ENCODE measurements at places on chromosomes 5 and 9.

- DNase-seq, result peak; percentile 80
Observed at GRCh38 chr9:110141227-110141793, 66.6 kb downstream of the C9orf152 start.

- DNase-seq, result no peak
Observed at GRCh38 chr5:102666164-102666946, 88.8 kb upstream of the PAM start.

DNA sequence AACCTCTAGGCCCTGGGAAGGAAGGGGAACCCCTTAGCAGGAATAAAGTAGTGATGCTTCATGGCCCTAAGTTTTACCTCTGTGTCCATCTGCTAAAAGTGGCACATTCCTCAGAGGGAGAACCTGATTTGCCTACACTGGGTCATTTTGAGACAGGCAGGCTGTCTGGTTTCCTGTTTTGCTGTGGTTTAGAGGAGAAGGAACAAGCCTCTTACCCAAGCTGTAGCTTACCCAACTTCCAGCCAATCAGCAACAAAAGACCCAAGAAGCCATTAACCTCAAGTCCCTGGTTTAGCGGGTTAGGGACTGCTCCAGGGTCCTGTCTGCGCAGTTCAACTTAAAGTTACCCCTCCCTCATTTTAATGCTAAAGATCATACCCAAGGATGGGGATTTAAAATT is 411.0 kb downstream of the MAT2B start:
- DNase-seq, result no peak

GRCh38 chr5:168530621-168531150 is 1.6 kb downstream of the FBLL1 start:
- no peak for DNase-seq

GRCh38 chr5:145937432-145938250 is 1.3 kb downstream of the SH3RF2 start:
- DNase-seq, result no peak

DNA sequence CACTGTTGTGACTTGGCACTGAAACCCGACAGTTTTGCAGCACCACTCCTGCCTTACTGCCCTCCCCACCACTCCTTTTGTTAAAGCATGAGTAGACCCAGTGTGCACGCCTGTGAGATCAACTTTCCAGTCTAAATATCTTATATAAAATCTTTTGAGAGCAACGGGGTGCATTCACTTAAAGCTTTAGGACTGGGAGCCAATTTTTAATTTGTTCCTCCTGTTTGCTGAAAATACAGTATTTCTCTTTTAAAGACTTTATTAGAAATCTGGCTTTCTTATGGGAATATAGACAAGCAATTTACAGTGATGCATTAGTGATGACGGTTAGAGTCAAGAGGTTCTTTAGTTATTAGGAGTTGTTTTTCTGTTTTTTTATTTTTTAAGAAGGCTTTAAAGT is 397.5 kb downstream of the TMEM167A start:
- DNase-seq, result no peak

GRCh38 chr5:14873093-14873492 is 1.5 kb upstream of the ANKH start:
- no peak for DNase-seq

DNA sequence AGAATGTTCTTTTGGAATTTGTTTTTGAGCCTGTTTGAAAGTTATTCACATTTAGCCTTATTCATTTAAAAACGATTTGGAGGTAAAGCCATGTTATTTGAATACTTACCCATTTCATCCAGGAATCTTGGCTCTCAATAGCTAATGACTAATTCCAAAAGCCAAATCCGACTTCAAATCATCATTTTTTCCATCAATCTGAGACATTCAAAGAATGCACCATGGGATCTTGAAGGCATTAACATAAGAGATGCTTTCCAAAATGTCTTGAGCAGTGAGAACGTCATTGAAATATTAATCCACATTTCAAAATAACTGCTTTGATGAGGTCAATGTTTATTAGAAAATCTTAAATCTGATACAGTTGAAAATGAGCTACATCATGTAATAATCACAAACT is 617.0 kb upstream of the RORB start:
- DNase-seq, result no peak

GRCh38 chr5:10812218-10812617 is 51.2 kb upstream of the DAP start:
- DNase-seq, result no peak

DNA sequence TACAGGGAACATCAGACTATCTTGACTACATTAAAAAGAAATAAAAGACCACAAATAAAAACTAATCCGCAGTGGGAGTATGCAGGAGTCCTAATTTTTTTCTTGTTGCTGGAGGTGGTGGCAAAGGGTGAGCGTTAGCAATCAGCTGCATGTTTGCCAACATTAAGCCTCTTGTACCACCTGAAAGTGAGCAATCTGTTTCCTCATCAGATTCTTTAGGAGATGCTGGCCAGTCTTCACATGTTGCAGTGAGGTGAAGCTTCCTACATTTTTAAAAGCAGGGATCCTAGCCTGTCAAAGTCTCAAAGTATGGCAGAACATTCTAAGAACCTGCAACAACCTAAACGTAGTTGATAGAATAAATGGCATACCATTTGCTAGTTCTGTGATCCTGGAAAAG is 162.2 kb upstream of the MEF2C start:
- DNase-seq, result no peak

DNA sequence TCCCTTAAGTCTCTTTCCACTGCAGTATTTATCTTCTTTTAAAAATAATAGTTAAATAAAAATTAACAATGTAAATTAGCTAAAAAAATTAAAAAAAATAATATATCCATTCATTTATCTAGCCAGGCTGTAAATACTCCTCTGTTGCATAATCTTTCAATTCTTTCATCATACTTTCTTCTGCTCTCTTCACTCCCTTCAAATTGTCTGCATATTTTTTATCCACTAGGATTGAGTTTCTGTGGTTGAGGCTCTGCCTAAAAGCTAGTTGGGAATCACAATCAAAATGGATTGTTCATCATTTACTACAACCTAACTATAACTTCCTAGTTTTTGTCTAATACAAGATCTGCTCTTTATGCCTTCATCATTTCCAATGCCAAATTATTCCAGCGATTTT is 182.2 kb downstream of the PDE4D start:
- no peak for DNase-seq

DNA sequence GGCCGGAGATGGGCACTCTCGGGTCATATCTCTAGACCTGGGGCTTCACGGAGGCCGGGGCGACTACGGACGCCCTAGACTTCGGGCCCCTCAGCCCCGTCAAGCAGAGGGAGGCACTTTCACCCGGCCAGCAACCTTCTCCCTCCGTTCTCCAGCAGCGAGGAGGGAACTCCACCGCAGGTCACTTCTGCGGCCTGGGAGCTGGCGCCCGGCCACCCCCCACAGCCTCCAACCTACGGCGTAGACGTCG is 201 bp downstream of the DOLK start:
- DNase-seq, result no peak

DNA sequence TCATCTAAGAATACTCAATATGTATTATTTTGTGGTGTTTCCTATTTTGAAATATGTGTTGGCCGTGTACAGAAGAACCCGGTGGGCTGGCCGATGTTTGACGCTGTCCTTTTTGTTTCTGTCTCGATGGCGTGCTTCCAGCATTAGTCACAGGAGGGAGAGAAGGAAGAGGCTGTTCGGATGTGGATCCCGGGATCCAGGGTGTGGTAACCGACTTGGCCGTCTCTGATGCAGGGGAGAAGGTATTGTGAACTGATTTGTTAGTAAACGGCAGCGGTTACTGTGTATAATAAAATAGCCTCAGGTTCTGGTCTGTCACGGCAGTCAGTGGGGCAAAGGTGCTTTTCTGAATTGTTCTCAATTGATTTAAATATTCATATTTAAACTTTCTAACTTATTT is 275.0 kb downstream of the ARHGEF28 start:
- DNase-seq, result no peak

DNA sequence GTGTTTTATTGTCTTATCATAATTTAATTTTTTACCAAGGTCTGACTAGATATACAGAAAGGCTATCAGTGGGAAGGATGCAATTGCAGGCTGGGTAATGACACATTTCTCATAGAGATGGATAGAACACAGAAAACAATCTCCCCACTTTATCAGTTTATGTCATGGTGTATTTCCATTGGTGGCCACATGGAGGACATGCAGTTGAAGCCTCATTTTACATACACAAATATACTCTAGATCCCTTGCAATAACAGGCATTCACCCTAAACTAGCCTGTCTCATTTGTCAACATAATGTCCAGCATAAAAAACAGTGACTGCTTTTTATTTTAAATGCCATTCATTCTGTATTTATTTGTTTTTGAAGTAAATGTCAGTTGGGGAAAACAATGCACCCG is 526.3 kb downstream of the GABRG2 start:
- DNase-seq, result no peak

- DNase-seq, result peak; percentile 57
Observed at GRCh38 chr9:33381231-33381791, 21.1 kb downstream of the AQP7 start.

- DNase-seq, result no peak
Observed at GRCh38 chr5:173328844-173329490, 753 bp upstream of the STC2 start.

GRCh38 chr9:92740009-92740408 is 24.6 kb downstream of the BICD2 start:
- DNase-seq, result peak; percentile 3

DNA sequence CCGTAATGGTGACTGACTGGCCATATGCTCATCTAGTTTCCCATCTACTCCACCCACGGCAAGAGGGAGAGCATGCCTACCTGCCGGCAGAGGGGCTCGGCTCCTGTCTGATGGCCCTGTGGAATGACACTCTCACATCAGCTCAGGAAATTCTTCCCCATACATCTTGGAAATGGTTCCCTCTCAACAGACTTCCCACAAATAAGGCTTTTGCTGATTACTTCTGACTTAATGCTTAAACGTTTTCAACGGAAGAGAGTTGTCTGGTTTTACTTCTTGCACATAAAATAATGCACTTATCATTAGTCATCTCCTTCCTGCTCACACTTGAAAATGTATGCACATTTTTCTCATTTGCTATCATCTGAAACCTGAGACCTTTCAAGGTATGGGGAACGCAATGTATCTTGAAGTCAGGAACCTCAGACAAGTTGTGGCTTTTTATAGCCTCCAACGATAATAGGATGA is 129.5 kb downstream of the TTLL11 start:
- DNase-seq, result no peak

DNA sequence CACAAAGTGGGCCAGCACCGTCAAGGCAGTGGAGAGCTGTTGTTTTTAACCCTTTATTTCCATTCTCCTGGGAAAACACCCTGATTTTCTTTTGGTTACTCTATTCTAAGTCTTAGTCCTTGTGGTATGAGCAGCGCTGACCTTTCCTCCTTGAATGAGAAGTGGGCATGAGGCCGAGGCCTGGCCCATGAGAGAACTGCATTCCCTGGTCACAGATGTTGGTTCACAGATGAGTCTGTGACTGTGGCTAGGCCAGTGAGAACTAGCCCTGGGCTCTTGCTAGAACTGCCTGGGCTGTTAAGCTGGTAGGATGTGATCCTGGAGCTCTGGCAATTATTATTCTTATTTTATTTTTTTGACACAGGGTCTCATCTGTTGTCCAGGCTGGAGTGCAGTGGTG is 71.7 kb upstream of the KLF9 start:
- DNase-seq, result no peak

DNA sequence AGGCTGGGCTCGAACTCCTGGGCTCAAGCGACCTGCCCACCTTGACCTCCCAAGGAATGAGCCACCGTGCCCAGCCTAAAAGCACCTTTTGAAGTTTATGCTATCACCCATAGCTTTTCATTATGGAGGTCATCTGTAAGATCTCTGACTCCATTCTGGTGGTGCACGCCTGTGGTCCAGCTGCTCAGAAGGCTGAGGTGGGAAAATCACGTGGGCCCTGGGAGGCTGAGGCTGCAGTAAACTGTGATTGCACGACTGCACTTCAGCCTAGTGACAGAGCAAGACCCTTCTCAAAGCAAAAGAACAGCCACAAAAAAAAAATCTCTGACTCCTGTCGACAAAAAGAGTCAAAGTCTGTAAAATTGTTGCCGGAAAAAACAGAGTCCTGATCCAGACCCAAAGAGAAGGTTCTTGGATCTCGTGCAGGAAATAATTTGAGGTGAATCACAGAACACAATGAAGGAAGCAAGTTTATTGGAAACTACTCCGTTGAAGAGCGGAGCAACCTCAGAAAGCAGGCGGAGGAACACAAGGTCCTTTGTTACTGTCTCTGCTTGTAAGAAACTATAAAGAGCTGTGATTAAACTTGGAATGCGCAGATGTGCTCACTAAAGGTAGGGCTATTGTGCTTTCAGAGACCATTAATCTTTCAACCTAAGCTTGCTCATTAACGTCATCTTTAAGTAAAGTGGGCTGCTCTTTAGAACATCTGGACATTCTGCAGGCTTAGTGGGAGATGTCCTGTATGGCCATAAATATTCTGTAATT is 2.0 kb upstream of the HAUS6 start:
- no peak for DNase-seq

- no peak for DNase-seq
Observed at GRCh38 chr5:133861161-133861737, 107.2 kb downstream of the C5orf15 start.

- DNase-seq, result no peak
Observed at GRCh38 chr5:168207450-168208029, 83.9 kb upstream of the WWC1 start.

- no peak for DNase-seq
Observed at GRCh38 chr5:115578657-115579056, 23.6 kb downstream of the TICAM2 start.

DNA sequence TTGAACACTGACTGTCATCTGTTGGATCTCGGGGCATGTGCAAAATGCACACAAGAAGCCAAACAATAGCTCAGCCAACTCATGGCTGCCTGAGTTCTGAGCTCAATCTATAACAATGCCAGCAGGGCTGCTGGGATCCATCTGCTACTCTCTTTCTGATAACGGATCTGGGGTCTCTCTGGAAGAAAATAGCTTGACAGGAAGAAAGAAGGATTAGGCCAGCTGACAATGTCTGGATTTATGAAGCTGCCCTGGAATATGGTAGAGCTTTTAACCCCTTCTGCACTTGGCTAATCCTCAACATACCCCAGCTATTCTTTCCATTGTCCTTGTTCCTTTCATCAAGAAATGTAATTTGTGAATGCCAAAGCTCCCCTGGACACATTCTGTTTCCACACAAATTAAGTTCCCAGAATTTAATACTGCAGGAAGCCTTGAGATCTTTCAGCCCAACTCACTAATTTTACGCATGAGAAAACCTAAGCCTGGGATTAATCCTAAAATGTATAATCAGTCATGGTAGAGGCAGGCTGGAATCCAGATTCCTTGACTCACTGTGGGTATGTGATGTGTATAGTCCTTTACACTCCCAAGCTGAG is 62.7 kb upstream of the PCA3 start:
- DNase-seq, result no peak

DNA sequence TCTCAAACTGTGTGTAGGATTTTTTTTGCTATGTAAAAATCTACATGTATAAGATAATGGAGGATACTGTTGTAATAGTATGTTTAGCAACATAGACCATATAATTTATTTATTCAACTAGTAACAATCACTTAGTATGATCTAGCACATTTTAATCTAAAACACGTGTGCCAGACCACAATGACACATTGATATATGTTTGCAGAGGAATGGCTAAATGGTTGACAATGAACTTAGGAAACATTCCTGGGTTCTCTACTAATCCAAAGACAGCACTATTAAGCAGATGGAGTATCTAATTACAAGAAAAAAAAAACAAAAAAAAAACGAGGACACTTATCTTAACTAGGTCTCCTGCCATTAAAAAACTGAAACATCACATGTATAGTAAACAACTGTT is 261.7 kb upstream of the PAPPA start:
- DNase-seq, result no peak

- DNase-seq, result no peak
Observed at GRCh38 chr5:117800261-117800660, 1188.1 kb downstream of the DTWD2 start.
